Right atrium auricular region (tissue), 2 donors: ENCODE measurements at places on chromosomes 3 and 15. TPM values are rescaled to one million over a fixed set of nuclear protein-coding genes. Genes with fewer than 3 reads are reported as not detected.
A peak's percentile ranks its signal among the peaks of the same experiment; 100 is the strongest.

GRCh38 chr3:45887759-45888511 lies 1.6 kb downstream of the CCR9 start:
- no peak overlapping the region for H3K4me3 ChIP-seq
- no peak for DNase-seq
- no peaks in the 10 kb centered on the region for H3K4me1 ChIP-seq
- no peaks in the 10 kb centered on the region for H3K27me3 ChIP-seq
- no peaks in the 10 kb centered on the region for H3K36me3 ChIP-seq

- H3K27me3 ChIP-seq = no peaks in the 10 kb centered on the region
- peaks cover 26% of the 10 kb centered on the region for H3K4me1 ChIP-seq
- peak overlapping the region; percentile 82 for H3K4me3 ChIP-seq
- no peak for DNase-seq
- peak overlapping the region; percentile 72 for H3K27ac ChIP-seq
Observed at GRCh38 chr15:22978691-22979237, 1.4 kb downstream of the CYFIP1 start.

- no peak for DNase-seq
- H3K4me3 ChIP-seq = no peak overlapping the region
- no peak overlapping the region for H3K27ac ChIP-seq
- H3K4me1 ChIP-seq = no peaks in the 10 kb centered on the region
Observed at GRCh38 chr15:45646220-45646619, 11.4 kb downstream of the SQOR start.

GRCh38 chr15:80604583-80605575 lies 90.2 kb upstream of the ABHD17C start:
- no peaks in the 10 kb centered on the region for H3K36me3 ChIP-seq
- no peak overlapping the region for H3K4me3 ChIP-seq
- DNase-seq = peak; percentile 13
- no peaks in the 10 kb centered on the region for H3K4me1 ChIP-seq
- no peaks in the 10 kb centered on the region for H3K27me3 ChIP-seq
- no peak overlapping the region for H3K27ac ChIP-seq

DNA sequence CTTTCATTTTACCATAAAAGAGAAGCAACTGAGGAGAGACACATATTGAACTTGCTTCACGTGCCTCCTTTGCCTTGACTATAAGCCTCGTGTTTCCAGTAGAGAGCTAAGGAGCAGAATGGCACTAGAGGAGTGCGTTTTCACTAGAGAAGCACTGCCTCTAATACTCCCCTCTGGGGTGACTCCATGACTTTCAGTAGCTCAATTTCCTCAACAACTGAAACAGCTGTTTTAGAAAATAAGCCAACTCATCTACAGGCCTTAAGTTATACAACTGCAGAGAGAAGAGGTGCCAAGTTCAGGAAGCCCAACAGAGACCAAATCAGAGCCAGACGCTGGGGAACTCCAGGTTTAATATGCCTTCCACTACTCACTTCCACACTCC lies 1.9 kb downstream of the UBP1 start:
- H3K36me3 ChIP-seq = no peaks in the 10 kb centered on the region
- H3K27me3 ChIP-seq = no peaks in the 10 kb centered on the region
- peak overlapping the region; percentile 95 for H3K4me3 ChIP-seq
- peak overlapping the region; percentile 97 for H3K27ac ChIP-seq
- DNase-seq = no peak

GRCh38 chr3:76646921-76647562 lies 392.9 kb upstream of the ROBO2 start:
- H3K27ac ChIP-seq = no peak overlapping the region
- no peak overlapping the region for H3K4me3 ChIP-seq
- H3K36me3 ChIP-seq = no peaks in the 10 kb centered on the region
- H3K27me3 ChIP-seq = no peaks in the 10 kb centered on the region
- no peaks in the 10 kb centered on the region for H3K4me1 ChIP-seq

- no peaks in the 10 kb centered on the region for H3K36me3 ChIP-seq
- peaks cover 49% of the 10 kb centered on the region for H3K4me1 ChIP-seq
- H3K4me3 ChIP-seq = no peak overlapping the region
- H3K27me3 ChIP-seq = no peaks in the 10 kb centered on the region
- peak overlapping the region; percentile 32 for H3K27ac ChIP-seq
Observed at GRCh38 chr15:99504071-99504822, 61.5 kb upstream of the MEF2A start.

DNA sequence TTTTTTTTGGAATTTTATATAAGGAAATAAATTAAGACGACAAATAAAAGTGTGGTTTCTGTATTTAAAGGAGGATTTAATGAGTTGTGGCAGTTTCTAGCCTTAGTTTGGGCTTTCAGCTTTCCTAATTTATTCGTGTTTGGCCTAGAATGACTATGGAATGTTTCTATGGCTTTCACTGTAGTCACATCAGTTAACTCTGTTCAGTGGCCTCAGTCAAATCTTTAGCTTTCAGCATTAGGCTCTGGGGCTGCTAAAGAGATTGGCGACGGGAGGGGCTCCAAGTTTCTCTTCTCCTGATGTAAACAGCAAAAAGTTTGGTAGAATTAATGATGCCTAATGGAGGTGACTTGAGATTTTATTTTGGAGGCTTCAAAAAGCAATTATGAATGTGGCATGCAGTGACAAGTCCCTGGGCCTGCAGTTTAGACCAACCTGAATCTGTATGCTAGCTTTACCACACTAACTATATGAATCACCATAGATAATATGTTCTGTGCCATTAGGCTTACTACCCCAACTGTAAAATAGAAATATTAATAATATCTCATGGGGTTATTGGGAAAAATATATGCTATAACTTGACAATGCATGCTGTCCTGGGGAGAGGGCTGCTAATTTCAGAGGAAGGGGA lies 47.1 kb upstream of the ADGRG7 start:
- H3K27ac ChIP-seq = no peak overlapping the region
- H3K4me1 ChIP-seq = no peaks in the 10 kb centered on the region
- DNase-seq = no peak

DNA sequence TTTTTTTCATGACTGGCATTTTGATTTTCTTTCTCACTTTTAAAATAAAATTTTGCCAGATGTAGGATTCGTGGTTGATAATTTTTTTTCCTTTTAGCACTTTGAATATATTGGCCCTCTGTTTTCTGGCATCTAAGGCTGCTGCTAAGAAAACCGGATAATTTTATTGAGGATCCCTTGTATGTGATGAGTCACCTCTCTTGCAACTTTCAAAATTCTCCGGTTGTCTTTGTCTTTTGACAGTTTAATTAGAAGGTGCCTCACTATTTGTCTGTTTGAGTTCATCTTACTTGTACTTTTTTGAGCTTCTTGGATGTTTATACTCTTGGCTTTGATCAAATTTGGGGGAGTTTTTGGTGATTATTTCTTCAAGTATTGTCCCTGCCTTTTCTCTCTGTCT lies 349.7 kb downstream of the LPP start:
- DNase-seq = no peak
- H3K27ac ChIP-seq = no peak overlapping the region
- no peak overlapping the region for H3K4me3 ChIP-seq

GRCh38 chr15:64746921-64747320 lies 28.5 kb downstream of the RBPMS2 start:
- no peaks in the 10 kb centered on the region for H3K27me3 ChIP-seq
- H3K4me3 ChIP-seq = peak overlapping the region; percentile 35
- peak overlapping the region; percentile 78 for H3K27ac ChIP-seq
- no peak for DNase-seq
- H3K4me1 ChIP-seq = no peaks in the 10 kb centered on the region

- no peaks in the 10 kb centered on the region for H3K27me3 ChIP-seq
- H3K27ac ChIP-seq = no peak overlapping the region
- H3K4me1 ChIP-seq = no peaks in the 10 kb centered on the region
- no peaks in the 10 kb centered on the region for H3K36me3 ChIP-seq
Observed at GRCh38 chr3:118089563-118089962, 945.1 kb downstream of the IGSF11 start.

- H3K4me3 ChIP-seq = no peak overlapping the region
- no peaks in the 10 kb centered on the region for H3K36me3 ChIP-seq
- no peaks in the 10 kb centered on the region for H3K27me3 ChIP-seq
- no peaks in the 10 kb centered on the region for H3K4me1 ChIP-seq
Observed at GRCh38 chr15:45962733-45963132, 327.9 kb downstream of the SQOR start.

DNA sequence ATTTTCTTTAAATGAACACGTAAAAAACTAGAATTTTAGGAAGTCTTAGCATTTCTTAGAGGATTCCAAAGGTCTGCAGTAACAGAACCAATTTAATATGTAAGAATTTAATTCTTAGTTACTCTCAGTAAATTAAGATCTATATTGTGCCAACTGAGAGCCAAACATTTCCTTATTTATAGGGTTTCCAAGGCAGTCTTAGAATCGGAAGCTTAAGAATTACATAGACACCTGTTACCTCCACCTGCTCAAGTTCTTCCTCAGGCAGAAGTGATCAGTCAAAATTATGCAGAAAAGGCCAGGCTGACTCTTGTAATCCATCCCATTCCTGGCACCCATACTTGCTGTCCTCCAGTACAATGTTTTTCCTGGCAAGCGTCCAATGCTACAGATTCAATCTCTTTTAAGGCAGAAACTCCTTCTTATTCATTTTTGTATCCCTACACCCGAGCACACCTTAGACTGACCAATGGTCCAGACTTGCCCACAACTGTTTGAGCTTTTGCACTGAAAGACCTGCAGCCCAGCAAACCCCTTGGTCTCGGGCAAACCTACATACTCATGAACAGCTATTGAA lies 64.3 kb downstream of the NCEH1 start:
- no peaks in the 10 kb centered on the region for H3K27me3 ChIP-seq
- H3K4me3 ChIP-seq = no peak overlapping the region
- no peaks in the 10 kb centered on the region for H3K36me3 ChIP-seq
- H3K4me1 ChIP-seq = peaks cover 9% of the 10 kb centered on the region
- DNase-seq = no peak

DNA sequence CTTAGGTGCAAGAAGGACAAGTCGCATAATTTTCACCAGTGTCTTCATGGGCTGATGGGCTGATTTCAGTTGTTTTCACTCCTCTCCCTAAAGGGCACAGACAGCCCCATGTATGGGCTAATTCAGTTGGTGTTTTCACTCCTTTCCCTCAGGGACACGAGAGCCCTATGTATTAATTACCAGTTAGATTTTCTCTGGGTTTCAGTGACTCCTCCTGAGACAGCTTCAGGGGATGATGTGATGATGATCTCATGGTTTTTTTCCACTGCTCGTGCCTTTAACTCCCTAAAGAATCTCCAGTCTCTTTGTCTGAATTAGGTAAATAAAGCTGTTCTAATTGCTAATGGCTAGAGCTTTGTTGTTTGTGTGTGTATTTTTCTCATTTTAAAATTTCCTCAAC lies 9.9 kb downstream of the RAMAC start:
- no peaks in the 10 kb centered on the region for H3K27me3 ChIP-seq
- H3K4me3 ChIP-seq = no peak overlapping the region
- DNase-seq = no peak
- no peaks in the 10 kb centered on the region for H3K4me1 ChIP-seq
- H3K27ac ChIP-seq = no peak overlapping the region
- H3K36me3 ChIP-seq = peaks cover 8% of the 10 kb centered on the region

- H3K4me1 ChIP-seq = peaks cover 82% of the 10 kb centered on the region
- peak overlapping the region; percentile 66 for H3K27ac ChIP-seq
- no peak overlapping the region for H3K4me3 ChIP-seq
- no peak for DNase-seq
- no peaks in the 10 kb centered on the region for H3K36me3 ChIP-seq
- H3K27me3 ChIP-seq = no peaks in the 10 kb centered on the region
Observed at GRCh38 chr3:129609591-129610182, 3.2 kb upstream of the PLXND1 start.

- no peaks in the 10 kb centered on the region for H3K27me3 ChIP-seq
- no peak overlapping the region for H3K4me3 ChIP-seq
- no peaks in the 10 kb centered on the region for H3K36me3 ChIP-seq
- peaks cover 24% of the 10 kb centered on the region for H3K4me1 ChIP-seq
Observed at GRCh38 chr3:128556907-128557306, 63.9 kb upstream of the GATA2 start.

DNA sequence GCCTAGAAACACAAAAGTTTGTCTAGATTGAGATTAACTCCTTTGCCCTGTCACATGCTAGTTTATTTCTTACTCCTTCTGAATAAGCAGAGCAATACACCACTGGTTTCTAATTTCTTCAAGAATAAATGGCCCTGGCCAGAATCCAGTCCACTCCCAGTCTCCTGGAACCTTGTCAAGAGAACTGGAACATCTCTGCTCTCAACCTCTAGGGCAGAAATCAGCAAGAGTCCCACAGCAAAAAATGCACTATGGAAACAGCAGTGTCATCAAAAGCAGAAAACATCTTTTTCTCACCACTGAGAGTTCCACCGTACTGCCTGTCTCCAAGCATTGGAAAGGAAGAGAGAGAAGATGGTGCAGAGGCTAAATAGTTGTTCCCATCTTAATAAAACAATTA lies 35.9 kb upstream of the PPP2R3A start:
- H3K36me3 ChIP-seq = no peaks in the 10 kb centered on the region
- H3K27me3 ChIP-seq = no peaks in the 10 kb centered on the region
- DNase-seq = no peak
- no peak overlapping the region for H3K4me3 ChIP-seq
- H3K4me1 ChIP-seq = no peaks in the 10 kb centered on the region

DNA sequence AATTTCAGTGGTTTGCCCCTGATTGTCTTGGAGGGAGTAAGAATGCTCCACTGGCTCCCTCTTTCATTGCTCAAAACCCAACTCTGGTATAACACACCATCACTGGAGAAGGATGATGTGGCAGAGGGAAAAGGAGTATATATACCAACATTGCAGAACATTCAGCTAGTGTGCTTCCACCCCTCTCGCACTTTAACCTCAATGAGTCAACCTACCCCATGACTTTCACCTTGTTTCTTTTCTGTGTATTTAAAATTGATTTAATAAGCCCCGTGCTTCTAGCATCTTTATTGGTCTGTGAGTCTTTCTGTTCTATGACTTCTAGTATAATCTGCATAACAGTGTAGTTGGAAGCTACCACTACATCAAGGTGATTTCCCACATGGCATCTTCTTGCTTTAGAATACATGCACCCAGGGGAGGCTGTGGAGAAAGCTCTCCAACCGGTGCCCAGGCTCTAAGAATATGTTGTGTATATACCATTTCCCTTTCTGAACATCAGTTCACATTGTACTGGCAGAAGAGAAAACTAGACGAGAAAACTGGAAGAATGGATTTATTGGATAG lies 595.1 kb upstream of the TGFBR2 start:
- H3K4me3 ChIP-seq = no peak overlapping the region
- DNase-seq = no peak
- H3K27me3 ChIP-seq = no peaks in the 10 kb centered on the region
- no peak overlapping the region for H3K27ac ChIP-seq
- no peaks in the 10 kb centered on the region for H3K4me1 ChIP-seq

The PRSS50 gene
- total RNA-seq = 0.12 TPM

The PATL2 gene
- 4.5 TPM for total RNA-seq

The CNOT10 gene
- total RNA-seq = 11.2 TPM

The TTLL13 gene
- not detected for total RNA-seq

The HRG gene
- not detected for total RNA-seq

The WNT5A gene
- 8.0 TPM for total RNA-seq

The CYP19A1 gene
- not detected for total RNA-seq

The CLDN1 gene
- 12.7 TPM for total RNA-seq

The KIF15 gene
- 0.24 TPM for total RNA-seq

The IQCF5 gene
- total RNA-seq = not detected

The IL5RA gene
- 0.51 TPM for total RNA-seq

The PLCB2 gene
- 8.4 TPM for total RNA-seq

The TUBGCP4 gene
- 8.5 TPM for total RNA-seq

The SNTN gene
- total RNA-seq = not detected
